Inflammatory macrophage (primary cell): ENCODE measurements at places on chromosomes 1 and 21.

DNA sequence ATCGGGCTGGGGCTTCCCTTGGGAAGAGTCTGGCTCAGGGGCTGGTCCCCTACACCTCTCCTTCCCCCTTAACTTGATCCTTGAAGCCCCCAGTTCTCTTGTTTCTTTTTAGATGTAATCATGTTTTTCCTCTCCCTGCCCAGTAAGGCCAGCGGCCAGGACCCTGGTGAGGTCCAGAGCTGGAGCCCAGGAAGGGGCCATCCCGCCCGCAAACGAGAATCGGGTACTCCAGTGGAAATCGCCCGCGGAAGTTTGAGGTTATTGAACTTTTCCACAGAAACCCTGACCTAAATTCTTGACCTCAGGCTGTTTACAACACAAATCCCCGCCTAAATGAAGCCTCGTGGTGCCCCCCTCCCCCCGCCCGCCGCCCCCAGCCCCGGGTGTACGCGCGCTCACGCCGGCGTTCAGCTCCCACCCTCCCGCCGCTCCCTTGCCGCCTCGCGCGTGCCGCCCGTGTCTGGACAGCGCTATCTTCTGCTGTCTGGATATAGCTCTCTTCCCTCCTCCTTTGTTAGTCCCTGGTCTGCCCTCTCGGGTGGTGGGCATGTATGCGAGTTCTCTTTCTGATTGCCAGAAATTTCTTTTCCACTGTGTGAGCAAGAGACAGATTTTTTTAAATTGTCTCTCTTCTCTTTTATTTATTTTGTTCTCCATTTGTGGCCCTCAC lies 165.9 kb upstream of the CACNA1E start:
- no peak for DNase-seq

DNA sequence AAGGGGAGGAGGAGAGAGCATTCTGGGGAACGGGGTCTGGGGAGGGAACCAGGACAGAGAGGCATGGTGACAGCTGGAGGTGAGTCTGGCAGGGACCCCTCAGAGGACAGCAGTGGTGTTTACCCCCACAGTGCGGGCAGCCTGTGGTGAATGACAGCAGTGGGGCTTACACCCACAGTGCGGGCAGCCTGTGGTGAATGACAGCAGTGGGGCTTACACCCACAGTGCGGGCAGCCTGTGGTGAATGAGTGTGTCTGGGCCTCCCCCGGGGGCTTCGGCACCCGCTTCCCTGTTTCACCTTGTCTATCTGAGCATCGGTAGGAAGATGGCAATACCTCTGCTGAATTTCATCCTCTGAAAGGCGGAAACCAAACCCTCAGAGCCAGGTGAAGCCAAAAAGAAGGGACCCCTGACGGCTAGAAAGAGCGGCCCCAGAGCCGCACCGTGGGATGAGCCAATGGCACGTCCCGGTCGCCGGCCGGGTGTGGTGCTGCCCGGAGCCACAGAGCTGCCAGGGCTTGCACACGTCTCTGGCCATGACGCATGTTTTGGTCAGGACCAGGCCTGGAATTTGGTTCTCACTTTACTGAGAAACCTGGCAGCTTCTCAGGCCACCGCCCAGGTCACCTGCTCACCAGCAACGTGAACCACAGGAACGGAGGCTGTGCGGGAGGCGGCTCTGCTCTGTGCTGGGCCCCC lies 54.1 kb downstream of the SIK1 start:
- DNase-seq, result no peak

DNA sequence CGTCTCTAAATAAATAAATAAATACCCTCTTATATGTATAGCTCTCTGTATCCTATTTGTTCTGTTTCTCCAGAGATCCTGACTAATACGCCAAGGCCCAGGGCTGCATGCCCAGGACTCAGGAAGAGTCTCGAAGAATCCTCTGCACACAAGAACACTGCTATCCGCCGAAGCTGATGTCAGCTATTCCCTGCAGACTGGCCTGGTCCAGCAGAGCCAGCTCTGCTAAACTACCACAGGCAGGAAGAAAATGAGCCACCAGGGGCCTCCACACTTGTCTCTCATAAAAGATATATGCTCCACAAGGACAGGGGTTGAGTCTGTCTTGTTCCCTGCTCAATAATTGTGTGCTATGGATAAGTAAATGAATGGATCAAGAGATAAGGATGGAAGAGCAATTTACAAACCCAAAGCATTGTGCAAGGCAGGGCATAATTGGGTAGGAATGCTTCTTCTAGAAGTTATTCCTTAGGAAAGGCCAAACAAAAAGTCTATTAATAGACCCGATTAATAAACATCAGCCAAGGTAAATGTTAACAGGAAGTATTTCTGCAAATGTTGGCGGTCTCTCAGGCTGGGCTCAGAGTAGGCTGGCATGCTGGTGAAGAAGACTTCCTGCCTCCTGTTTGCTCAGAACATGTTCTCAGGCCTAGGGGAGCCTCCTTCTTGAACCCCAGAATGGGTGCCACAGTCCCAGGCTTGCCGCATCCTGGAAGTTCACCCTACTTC lies 26.3 kb upstream of the MAN1C1 start:
- DNase-seq, result no peak

GRCh38 chr1:67059346-67059745 lies 5.4 kb upstream of the SLC35D1 start:
- DNase-seq, result no peak

DNA sequence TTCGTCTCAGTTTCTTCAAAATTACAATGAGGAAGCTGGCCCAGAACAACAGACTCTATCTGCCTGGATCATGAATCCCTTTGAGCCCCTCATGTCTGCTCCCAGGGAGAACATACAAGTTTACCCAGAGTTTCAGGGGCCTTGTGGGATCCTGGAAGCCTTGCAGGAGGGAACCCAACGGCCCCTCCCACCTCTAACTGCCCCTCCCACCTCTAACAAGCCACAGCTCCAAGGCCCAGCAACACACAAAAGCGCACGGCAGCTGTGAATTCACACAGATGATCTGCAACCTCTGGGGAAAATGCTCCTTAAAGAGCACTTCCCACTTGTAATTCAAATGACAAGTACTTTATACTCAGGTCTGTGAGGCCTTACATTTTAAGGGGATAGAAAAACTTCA lies 113.3 kb downstream of the NPHP4 start:
- no peak for DNase-seq

GRCh38 chr1:94602802-94603625 lies 61.5 kb upstream of the F3 start:
- no peak for DNase-seq

GRCh38 chr1:54959241-54959640 lies 21.2 kb upstream of the TMEM61 start:
- no peak for DNase-seq

DNA sequence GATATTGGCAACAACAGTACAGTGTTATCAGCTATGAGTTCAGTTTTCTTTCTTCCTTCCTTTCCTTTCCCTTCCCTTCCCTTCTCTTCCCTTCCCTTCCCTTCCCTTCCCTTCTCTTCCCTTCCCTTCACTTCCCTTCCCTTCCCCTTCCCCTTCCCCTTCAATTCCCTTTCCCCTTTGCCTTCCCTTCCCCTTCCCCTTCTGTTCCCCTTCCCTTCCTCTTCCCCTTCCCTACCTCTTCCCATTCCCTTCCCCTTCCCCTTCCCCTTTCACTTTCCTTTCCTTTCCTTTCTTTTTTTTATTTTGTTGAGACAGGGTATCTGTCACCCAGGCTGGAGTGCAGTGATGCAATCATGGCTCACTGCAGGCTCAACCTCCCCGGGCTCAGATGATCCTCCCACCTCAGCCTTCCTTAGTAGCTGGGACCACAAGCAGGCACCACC lies 72.3 kb upstream of the CAPZB start:
- peak; percentile 30 for DNase-seq

GRCh38 chr1:184535191-184535970 lies 148.6 kb downstream of the C1orf21 start:
- DNase-seq, result no peak

GRCh38 chr1:24391882-24392603 lies 21.5 kb downstream of the STPG1 start:
- no peak for DNase-seq

DNA sequence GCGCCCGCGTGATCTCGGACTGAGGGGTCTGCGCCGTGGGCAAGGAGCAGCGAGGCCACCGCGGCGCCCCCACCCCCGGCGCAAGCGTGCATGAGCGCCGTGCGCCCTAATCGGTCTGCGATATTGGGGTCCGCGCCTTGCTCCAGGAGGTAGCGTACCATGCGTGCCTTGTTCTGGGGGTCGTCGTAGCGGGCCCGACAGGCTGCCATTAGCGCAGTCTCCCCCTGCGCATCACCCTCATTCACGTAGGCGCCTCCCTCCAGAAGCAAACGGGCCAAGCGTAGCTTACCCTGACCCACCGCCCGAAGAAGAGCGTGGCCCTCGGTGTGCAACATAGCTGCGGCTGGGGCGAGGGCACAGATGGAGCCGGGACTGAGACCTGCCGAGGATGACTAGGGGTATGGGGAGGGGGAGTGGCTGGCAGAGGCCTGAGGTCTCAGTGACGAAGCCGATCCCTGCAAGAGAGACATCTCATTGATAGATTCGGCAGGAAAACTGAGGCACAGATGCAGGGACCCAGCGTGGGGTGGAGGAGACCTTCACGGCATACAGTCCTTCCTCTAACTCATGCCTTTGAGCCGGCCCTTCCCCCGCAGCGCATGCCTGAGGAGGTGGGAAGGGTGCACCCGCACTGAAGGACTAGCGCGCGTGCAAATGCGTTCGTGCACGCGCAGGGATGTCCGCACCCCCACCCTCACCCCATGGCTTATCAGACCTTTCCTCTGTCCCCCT lies 2.8 kb downstream of the ANKRD34A start:
- DNase-seq, result no peak

- no peak for DNase-seq
Observed at GRCh38 chr1:117698398-117699160, 92.7 kb downstream of the TENT5C start.

DNA sequence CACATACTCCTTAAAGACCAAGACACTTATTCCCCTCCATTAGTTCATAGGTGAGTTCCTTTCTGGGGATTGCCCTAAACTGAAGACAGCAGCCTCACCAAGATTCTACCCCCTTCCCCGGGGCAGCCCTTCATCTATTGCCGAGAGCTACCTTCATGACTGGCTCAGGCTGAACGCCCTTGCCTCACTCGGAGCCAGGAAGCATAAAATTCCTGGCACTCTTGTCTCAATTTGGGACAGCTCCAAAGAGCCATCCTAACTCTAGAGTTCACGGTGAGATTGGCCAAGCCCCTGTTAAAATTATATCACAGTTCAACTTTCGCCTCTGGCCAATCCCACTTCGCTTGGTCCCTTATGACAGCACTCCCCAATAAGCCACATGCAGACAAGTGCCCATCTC lies 113.0 kb upstream of the PROX1 start:
- DNase-seq, result no peak
